ENCODE measurements at places on chromosomes 1 and 21.

- DNase-seq = no peak
Observed at GRCh38 chr1:21238141-21238800, 52.0 kb downstream of the ECE1 start.

- DNase-seq = no peak
Observed at GRCh38 chr1:28194326-28195035, 18.0 kb upstream of the PTAFR start.

- DNase-seq = no peak
Observed at GRCh38 chr1:23114424-23115079, 54.1 kb downstream of the LUZP1 start.

DNA sequence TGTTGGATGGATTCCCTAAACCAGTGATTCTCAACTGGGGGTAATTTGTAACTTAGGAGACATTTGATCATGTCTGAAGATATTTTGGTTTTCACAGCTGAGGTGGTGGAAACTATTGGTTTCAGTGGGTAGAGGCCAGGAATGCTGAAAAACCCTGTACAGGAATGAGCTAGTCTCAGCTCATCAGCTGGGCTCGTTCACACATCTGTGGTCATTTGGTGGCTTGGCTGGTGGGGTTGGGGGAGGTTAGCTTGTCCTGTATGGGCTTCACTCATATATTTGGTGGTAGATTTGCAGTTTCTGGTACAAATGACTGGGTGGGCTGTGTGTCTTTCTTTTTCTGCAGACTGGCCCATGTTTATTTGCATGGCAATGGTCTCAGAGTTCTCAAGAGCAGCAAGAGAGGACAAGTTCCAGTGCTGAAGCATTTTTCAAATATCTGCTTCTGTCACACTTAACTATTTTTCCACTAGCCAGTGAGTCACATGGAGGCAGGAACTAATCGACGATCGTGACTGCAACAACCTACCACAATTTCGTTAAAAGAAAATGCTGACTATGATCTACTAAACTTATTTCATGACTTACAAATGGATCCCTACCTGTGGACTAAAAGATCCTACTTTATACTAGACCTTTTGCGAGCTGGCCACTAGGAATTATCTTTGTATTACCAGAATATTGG lies 321.7 kb upstream of the PLXNA2 start:
- DNase-seq = no peak

DNA sequence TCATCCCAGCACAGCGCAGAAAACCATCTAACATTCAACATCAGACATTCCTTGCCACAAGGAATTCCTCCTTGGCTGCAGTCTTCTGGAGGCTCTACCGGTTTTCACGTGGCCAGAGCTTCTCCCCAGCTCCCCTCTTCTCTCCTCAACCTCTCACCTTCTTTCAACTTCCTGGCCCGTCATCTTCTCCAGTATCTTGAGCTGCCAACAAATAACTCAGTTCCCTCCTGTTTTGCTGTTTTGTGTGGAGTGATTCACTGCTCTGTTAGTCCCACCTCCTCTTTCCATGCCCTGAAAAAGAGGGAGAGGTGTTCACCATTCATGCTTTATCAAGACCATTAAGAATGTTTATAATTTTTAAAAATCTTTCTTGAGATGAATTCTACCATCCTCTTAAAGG lies 32.6 kb downstream of the PIGM start:
- no peak for DNase-seq

DNA sequence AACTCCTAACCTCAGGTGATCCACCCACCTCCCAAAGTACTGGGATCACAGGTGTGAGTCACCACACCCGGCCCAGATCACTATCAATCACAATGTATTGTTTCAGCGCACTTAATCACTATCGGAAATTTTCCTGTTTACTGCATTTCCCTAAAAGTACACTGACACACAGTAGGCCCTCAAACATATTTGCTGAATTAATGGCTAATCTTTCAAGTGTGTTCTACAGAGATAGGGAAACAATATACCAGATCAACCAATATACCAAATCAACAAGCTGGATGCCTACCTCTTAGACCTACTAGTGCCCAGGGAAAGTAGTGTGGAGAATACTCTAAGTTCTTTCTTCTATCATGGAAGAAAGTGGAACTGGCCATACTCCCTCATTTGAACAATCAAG lies 17.1 kb downstream of the UBR4 start:
- no peak for DNase-seq

DNA sequence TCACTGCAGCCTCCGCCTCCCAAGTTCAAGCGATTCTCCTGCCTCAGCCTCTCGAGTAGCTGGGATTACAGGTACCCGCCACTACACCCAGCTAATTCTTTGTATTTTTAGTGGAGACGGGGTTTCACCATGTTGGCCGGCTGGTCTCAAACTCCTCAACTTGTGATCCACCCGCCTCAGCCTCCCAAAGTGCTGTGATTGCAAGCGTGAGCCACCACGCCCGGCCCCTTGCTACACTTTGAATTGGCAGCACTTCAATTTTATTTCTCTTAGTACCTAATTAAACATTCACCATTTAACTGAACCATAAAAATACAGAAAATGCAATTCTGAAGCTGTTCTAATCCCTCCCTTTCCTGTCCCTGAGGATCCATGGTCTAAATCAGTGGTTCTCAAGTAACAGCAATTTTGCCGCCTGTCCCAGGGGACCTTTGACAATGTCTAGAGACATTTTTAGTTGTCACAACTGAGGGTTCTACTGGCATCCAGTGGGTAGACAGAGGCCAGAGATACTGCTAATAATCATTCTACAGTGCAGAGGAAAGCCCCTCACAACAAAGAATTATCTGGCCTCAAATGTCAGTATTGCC lies 4.3 kb upstream of the BCL2L15 start:
- DNase-seq = no peak

DNA sequence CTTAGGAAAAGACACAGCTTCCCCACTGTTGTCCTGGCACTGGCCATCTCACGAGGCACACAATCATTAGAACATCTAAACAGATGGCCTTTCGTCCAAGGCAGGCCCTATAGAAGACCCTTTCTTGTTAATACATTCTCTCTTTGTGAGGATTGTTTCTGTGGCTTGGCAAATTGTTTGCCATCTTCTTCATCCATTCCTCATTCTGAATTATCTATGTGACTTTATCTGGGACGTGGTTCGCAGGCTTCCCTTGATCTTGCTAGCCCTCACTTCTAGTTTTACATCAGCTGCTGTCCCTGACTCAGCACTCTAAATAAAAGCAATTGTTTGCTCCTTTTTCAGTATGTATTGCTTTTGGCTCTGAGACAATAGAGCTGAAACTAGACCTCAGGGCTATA lies 101.1 kb upstream of the ZC3H11B start:
- no peak for DNase-seq

DNA sequence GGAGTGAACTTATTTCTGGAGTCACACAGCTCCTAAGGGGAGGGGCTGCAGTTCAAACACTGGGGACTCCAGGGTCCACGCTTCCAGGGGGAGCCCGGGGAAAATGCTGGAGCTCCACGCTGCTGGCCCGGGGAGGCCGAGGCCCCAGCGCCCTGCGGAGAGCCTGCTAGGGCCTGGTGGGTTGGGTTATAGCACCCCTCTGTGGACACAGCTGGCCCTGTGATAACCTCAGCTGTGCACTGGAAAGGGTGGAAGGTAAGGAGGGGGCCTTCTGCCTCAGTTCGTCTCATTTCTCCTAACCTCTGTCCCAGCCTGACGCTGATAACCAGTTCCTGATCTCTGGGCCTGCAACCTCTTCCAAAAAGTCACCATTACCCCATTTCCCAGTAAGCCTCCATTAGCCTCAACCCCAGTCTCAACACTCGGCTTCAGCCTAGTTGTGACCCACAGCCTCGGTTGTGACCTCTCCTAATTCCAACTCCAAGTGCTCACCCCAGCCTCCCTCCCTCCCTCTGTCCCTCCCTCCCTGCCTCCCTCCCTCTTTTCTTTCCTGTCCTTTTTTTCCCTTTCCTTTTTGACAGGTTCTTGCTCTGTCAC lies 7.1 kb downstream of the NBL1 start:
- DNase-seq = no peak

DNA sequence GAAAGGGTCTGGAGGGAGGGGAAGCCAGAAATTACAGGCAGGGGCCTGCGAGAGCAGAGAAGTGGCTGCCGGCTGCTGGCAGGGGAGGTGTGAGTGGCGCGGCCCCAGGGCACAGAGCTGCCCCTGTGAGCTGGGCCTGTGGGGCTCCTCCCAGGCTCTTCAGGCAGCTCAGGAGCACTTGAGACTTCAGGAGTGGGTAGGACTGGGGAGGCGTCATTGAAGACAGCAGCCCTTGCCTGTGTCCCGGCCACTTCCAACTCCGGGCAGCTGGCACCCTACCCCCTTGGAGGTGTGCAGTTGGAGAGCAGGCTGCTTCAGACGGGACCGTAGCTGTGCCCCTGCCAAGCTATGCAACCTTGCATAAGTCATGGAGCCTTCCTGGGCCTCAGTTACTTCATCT lies 87.5 kb upstream of the ACTL8 start:
- DNase-seq = no peak

GRCh38 chr21:39479164-39479813 lies 27.5 kb downstream of the SH3BGR start:
- no peak for DNase-seq

GRCh38 chr1:208475951-208476845 lies 232.0 kb upstream of the PLXNA2 start:
- DNase-seq = no peak

- no peak for DNase-seq
Observed at GRCh38 chr1:64147759-64148158, 55.7 kb upstream of the UBE2U start.

DNA sequence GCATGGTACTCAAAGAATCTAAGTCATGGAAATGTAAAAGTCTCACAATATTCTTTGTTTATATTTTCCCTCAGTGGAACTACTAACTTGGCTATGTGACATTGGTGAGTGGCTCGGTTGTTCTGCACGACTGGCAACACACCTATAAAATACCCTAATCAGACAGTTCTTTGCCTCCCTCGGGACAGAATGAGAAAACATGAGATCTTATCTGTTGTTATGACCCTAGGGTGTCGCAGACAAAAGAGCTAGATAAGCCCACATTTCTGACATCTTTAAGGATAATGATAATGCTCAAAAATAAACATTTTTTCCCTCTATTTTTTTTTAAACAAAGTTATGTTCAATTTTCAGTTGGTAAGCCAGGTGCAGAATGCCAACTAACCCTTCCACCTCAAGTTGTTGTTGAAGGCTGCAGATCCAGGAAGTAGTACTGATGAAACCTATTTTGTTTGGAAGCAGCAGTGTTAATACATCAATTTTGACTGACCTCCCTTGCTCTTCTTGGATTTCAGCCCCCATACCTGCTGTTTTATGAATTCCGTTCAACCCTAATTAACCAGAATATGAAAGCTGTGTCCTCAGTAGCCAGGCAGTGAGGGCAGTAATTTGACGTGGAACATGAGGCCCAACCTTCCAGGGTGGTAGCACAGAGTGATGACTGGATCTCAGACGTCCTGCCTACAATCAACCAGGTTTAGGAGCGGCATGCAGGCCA lies 108.7 kb upstream of the DUSP10 start:
- DNase-seq = no peak

GRCh38 chr1:53111073-53111556 lies 31.3 kb downstream of the SLC1A7 start:
- DNase-seq = no peak

DNA sequence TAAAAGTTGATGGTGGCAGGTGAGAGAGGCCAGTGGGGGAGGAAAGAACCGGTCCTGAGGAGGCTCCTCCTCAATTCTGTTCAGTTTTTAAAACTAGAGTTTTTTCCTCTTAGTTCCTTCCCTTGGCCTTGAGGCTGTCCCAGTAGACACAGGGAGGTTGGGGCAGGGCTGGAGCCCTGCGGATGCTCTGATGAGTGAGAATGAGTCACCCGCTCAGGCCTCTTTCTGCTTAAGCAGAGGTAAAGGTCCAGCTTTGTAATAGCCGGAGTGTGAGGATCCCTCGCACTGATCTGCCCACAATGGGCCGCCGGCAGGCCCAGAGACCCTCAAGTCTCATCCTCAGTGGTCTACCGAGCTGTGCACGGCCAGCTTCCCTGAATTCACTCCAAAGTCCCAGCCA lies 49.6 kb upstream of the IRF2BP2 start:
- no peak for DNase-seq

DNA sequence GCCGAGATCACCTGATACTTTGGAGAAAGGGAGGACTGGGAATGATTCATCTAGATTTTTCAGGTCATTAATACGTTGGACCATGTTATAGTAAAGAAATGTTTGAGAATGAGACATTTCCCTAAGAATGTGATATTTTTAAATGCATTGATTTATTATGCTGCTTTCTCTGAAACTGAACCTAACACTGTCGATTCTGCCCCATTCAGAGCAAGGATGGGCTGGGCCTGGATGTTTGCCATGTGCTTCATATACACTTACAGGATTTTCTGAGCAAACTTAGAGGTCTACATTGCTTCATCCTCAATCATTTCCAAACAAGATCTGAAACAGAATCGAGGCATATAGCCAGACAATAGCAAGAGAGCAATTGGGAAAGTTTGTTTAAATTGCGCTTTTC lies 183.3 kb downstream of the CRB1 start:
- no peak for DNase-seq

GRCh38 chr1:71792264-71792663 lies 490.1 kb downstream of the NEGR1 start:
- DNase-seq = no peak

DNA sequence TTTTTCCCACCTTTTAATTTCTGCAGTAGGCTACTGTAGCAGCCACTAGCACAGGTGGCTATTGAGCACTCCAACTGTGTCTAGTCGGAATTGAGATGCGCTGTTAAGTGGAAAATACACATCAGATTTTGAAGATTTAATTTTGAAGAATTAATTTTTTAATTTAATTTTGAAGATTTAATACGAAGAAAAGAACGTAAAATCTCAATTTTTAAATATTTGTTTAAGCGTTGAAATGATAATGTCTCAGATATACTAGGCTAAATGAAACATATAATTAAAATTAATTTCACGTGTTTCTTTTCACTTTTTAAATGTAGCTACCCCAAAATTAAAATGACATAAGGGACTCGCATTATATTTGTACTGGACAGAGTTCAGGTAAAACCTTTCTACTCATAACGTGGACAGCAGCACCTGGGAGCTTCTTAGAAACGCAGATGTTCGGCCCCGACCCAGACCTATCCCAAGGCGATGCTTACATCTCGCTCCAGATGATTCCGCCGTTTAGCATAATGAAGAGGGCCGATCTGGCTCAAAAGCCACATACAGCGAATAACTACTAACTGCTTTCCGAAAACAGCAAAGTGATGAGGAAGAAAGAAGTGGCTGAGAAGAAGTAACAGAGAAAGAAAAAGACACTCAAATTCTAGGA lies 717 bp downstream of the CRYZL1 start:
- no peak for DNase-seq

- no peak for DNase-seq
Observed at GRCh38 chr1:174965362-174966007, 34.3 kb upstream of the CACYBP start.

GRCh38 chr1:173823781-173824314 lies 625 bp upstream of the DARS2 start:
- no peak for DNase-seq
